ENCODE measurements at places on chromosomes 1 and 21.

GRCh38 chr1:227156520-227156919 is 161.8 kb downstream of the CDC42BPA start:
- DNase-seq: no peak

GRCh38 chr1:157399343-157399983 is 152.9 kb downstream of the FCRL5 start:
- DNase-seq: no peak

DNA sequence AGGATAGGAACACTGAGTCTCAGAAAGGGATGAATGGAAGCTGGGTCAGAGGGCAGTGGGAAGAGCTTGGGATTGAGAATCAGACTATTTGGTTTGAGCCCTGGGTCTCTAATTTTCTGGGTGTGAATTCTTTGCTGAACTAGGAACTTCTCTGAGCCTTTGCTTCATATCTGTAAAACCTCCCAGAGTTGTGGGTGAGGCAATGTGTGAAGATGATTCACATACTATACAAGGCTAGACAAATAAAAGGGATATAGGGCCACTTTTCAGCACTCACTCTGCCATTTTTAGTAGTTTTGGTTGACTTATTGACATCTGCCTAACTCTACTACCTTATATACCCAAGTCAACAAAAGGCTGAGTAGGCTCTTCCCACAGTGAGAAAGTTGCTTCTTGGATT is 77.7 kb upstream of the JUN start:
- DNase-seq: no peak

DNA sequence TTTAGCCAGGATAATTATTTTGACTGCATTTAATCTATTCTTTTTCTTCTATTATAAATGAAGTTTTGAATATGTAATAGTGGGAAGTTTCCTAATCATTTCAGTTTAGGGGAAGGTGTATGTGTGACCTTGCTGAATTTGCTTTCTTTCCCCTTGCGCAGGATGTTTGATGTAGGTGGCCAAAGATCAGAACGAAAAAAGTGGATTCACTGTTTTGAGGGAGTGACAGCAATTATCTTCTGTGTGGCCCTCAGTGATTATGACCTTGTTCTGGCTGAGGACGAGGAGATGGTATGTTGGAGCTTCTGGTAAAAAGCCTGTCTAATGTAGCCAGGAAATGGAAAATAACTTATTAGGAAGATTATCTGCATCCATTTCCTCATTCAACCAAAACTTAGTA is 33.4 kb downstream of the GNAT2 start:
- DNase-seq: no peak

- no peak for DNase-seq
Measured at GRCh38 chr1:33371334-33371733, 50.4 kb upstream of the A3GALT2 start.

DNA sequence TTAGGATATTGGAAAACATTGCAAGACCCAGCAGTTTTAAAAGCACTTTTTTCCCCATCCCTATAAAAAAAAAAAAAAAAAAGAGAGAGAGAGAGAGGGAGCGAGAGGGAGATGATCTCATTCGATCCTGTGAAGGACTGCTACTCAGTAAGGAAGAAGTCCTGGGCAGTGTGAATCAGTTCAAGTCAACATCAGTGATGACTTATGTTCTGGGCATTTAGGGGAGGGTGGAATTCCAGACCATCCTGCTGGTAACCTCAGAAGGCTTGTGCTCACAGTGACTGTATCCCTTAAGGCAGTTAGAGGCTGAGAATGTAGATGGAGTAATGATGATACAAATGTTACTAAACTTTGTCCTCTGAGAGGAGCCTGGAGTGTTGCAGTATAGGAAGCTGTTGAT is 151.4 kb downstream of the TGFB2 start:
- DNase-seq: no peak

DNA sequence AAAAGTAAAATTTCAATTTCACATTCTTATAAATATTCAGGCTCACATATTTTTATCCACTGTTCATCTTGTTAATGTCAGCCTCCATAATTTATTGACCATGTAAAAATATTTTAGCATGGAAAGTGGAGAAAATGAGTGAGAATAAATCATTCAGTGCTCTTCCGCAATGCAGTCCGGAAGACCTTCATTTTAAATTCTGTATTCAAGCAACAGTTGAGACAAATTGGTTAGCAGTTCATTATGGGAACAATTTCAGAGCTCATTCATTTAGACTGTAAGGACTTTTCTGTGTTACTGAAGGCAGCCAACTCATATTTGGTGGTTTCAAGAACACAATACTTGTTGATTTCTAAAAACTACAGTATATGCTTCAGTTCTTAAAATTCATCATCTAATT is 97.8 kb downstream of the TYW3 start:
- no peak for DNase-seq

DNA sequence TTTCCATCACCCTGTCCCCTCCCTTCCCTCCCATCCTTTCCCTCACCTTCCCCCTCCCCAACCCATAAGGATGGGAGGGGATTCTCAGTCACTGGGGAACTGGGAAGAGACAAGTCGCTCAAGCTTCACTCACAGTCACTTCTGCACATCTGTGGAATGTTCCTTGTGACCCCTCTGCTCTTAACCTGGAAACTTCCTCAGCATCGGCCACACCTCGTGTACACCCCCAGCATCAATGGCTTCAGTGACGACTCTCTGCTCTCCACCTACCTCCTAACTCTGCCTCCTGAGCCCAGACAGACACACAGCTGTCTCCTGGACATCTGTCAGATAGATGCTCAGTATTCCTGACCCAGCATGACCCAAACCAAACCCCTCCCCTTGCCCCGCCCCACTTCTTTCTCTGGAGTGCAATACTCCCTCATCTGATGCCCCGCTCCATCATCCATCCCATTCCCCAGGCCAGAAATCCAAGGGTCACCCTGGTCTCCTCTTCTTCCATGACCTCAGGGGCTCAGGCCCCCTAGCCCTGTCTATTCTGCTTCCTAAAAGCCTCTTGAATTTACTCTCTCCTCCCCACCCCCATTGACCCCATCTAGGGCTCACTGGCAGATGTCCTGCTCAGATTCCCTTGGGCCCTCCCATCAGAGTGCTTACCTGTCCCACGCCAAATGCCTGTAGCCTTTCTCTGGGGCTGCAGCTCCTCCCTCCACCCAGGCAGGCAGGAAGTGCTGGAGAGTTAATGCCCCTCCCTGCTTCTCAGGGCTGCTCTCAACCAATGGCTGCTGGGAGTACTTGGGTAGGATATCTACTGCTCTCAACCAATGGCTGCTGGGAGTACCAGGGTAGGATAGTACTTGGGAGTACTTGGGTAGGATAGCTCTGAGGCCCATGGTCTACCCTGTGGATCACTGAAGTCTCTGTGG is 83.1 kb upstream of the CSF3R start:
- no peak for DNase-seq

GRCh38 chr1:6822530-6823359 is 37.5 kb downstream of the CAMTA1 start:
- DNase-seq: no peak

- DNase-seq: no peak
Measured at GRCh38 chr1:14296795-14297194, 301.7 kb upstream of the KAZN start.

- no peak for DNase-seq
Measured at GRCh38 chr1:64038965-64039364, 164.5 kb upstream of the UBE2U start.

- no peak for DNase-seq
Measured at GRCh38 chr1:109986054-109986444, 1.5 kb downstream of the AHCYL1 start.

GRCh38 chr1:203099805-203100515 is 14.1 kb upstream of the MYOG start:
- no peak for DNase-seq

DNA sequence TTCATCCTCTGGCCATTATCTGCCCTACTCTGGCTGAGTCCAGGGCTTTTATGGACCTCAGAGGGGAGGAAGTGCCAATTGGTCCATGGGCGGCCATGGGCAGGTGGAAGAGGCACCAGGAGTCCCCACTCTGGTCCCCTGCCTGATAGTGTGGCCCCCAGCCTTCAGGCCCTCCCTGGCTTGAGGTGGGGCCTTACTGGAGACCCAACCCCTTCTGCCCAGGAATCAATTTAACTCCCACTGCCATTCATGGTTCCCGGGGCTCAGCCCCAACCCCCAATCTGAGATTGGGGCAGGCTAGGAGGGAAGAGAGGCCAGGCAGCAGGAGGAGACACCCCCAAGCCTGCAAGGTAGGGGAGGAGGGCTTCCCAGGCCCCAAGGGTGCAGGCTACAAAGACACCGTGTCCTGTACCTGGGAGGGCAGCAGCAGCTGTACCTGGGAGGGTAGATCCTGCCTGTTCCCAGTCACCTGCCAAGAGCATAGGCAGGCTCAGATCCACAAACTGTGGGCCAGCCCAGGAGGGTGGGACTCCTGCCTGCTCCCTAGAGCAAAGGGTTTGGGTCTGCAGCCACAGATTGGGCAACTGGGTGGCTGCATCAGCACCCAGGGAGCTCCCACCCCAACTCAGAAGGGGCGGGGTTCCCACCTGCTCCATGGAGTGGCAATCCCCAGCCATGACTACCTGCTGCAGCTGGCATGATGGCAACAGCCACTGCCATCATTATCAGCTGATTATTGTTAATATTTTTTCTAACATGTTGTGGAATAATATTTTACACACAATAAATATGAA is 1044.1 kb upstream of the B3GALT2 start:
- DNase-seq: no peak

GRCh38 chr1:194295685-194296084 is 1109.3 kb upstream of the B3GALT2 start:
- no peak for DNase-seq

- DNase-seq: no peak
Measured at GRCh38 chr21:27329255-27329851, 362.5 kb upstream of the ADAMTS5 start.
